ENCODE measurements at places on chromosomes 2 and 18.
A peak's percentile ranks its signal among the peaks of the same experiment; 100 is the strongest.

- DNase-seq, result no peak
Observed at GRCh38 chr2:108855194-108855593, 68.6 kb downstream of the CCDC138 start.

GRCh38 chr2:205858881-205859441 is 176.7 kb downstream of the NRP2 start:
- DNase-seq, result peak; percentile 23

DNA sequence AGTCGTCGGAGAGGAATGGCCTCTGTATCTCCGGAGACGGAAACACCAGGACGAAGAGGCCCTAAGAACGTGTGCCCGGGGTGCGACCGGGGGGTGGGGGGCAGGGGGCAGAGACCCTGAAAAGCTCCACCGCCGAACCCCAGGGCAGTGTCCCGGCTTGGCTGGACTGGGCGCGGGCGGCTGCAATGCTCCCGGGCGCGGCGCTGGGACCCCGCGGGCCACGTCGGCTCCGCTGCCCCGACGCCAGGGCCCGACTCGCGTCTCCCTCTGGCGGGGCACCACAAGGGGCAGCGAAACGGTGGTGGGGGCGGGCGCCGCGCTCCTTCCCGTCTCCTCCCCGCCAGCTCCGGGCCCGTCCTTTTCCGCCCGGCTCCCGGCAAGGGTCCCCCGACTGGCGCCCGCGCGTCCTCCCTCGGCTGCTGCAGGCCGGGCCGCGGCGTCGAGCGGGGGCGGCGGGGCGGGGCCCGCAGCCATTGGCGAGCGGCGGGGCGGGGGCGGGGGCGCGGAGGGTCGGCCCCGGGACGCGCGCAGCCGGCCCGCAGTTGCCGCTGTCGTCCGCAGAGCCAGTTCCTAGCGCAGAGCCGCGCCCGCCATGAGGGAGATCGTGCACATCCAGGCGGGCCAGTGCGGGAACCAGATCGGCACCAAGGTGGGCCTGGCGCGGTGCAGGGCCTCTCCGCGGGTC is at the start of gene TUBB6:
TSS of gene TUBB6 (plus strand) at position 541 of the 685 bp plus-strand sequence. CDS start at position 593, 52 bp downstream.
- no peak for DNase-seq

DNA sequence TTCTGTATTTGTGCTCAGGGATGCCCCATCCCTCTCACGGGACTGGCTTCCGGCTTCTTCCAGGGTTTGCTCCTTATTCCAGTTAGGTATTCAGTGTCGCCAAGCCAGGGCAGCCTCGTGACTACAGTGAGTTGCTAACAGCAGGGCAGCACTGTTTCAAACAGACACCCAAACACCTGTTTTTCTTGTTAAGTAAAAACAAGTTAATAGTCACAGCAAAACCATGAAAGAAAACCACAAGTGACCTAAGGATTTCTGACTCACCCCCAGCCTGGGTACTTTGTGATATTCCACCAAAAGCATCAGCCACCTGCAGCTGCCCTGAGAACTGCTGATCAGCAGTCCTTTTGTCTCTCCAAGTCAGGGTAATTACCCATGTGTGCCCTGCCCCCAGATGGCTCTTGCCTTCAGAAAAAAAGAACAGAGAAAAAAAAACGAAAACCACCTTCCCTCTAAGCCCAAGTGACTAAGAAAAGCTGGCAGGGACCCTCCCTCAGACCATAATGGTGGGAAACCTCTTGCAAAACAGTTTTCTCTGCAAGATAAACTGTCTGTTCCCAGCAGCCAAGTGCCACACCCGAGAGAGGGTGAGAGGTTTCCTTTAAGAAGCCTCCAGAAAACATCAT is 178.2 kb downstream of the ANAPC1 start:
- no peak for DNase-seq

DNA sequence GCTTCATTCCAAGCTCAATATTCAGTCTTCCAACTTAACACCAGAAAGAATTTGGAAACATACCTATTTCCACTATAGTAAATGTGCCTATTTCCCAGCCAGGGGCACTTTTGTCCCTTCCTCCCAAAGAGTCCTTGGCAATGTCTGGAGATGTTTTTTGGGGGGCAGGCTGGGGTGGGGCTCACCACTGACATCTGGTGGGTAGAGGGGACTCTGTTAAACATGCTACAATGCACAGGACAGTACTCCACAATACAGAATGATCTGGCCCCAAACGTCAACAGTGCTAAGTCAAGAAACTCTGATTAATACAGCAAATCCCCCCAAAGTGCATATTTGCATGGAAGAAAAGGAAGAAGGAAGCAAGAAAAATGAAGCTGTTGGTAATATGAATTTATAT is 61.7 kb downstream of the SMIM21 start:
- no peak for DNase-seq

GRCh38 chr2:117351396-117351795 is 463.1 kb upstream of the DDX18 start:
- DNase-seq, result no peak

DNA sequence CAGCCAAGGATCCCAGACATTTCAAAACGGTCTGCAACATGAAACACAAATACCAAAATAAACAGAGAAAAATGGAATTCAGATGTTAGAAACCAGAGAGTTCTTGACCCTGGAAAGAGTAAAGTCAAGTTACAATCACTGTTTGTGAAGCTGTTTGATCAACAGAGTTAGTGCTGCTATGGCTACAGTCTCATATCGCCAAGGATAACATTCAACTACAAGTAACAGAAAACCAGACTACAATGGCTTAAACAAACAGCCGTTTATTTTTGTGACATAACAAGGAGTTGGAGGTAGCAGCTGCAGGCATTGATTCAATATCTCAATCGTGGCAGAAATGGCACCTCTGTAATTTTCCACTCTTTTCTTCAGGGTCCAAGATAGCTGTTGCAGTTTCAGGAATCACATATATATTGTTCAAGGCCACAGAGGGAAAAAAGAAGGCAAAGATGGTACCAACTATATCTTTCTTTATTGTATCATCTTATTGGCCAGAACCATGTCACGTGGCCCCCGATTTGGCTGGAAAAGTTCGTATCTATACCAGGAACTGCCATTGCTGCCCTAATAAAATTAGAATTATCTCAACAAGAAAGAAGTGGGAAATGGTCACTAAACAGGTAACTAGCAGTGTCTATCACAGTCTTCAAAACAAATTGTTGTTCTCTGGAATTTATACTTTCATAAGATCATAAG is 17.7 kb upstream of the HNRNPLL start:
- DNase-seq, result no peak

DNA sequence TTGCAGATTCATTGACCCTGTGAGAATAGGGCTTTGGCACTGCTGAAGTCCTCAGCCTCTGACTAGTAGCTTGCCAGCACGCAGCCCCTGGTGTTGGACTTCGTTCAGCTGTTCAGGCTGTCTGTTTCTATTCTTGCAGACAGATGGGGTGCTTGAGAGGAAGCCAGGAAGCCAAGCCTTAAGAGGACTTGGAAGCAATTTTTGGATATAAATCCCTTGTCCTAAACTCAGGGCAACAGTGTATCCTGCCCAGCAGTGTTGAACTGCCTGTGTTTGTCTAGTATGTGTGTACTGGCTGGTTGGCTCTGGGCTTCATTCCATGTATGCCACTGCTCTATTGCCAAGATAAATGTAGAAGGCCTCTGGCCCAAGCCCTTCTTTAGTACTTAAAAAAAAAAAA is 108.6 kb downstream of the COMMD1 start:
- peak; percentile 98 for DNase-seq

DNA sequence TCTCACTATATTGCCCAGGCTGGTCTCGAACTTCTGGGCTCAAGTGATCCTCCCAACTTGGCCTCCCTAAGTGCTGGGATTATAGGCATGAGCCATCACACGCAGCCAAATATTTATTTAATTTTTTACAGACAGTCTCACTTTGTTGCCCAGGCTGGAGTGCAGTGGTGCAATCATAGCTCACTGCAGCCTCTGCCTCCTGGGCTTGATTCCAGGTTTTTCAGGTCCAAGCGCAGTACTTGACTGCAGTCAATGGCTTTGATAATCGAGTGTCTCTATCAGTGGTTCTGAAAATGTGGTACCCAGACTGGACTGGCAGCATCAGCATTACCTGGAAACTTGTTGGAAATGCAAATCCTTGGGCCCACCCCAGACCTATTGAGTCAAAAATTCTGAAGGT is 63.1 kb downstream of the PLB1 start:
- DNase-seq, result no peak

GRCh38 chr2:190197143-190197720 is 122.4 kb downstream of the HIBCH start:
- DNase-seq, result no peak

DNA sequence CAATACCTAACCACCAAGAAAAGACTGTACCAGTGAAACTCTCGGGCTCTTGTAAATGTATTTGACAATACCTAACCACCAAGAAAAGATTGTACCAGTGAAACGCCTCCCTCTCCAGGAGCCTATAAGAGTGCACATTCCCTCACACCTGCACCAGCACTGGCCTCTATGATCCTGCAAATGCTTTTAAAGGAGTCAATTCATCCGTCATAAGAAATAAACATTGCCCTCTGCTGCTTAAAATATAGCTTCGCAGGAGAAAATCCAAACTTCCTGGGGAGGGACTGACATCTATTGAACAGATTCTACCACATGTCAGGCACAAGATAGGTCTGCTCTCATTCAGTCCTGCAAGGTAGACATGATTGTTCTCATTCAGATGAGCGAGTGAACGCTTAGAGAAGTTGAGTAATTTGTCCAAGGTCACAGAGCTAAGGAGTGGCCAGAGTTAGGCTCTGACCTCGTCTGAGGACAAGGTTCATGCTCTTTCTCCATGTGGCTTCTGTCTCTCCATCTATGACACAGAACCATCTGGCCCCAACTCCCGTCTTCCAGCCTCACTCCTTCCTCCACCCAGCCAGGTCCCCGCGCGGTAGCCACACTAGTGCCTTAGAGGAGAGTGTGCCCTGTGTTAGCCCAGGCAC is 38.7 kb downstream of the MCFD2 start:
- DNase-seq, result peak; percentile 79

DNA sequence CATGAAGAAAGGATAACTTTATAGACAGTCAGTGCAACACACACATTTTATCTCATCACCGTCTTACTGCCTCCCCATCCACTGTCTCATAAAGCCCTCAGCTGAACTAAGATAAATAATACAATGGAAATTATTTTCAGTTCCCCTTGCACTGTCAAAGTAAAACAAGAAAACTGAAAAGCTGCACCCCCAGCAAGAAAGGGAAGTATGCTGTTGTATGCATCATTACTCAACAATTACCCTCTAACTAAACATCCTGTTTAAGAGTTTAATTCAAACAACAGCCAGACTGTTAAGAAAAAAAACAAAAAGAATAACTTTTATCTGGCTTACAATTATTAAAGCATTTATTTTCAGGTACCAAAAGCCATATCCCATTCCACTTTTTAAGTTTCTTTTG is 25.0 kb downstream of the MPPE1 start:
- no peak for DNase-seq

GRCh38 chr2:217791551-217791950 is 211.2 kb downstream of the TNS1 start:
- no peak for DNase-seq

DNA sequence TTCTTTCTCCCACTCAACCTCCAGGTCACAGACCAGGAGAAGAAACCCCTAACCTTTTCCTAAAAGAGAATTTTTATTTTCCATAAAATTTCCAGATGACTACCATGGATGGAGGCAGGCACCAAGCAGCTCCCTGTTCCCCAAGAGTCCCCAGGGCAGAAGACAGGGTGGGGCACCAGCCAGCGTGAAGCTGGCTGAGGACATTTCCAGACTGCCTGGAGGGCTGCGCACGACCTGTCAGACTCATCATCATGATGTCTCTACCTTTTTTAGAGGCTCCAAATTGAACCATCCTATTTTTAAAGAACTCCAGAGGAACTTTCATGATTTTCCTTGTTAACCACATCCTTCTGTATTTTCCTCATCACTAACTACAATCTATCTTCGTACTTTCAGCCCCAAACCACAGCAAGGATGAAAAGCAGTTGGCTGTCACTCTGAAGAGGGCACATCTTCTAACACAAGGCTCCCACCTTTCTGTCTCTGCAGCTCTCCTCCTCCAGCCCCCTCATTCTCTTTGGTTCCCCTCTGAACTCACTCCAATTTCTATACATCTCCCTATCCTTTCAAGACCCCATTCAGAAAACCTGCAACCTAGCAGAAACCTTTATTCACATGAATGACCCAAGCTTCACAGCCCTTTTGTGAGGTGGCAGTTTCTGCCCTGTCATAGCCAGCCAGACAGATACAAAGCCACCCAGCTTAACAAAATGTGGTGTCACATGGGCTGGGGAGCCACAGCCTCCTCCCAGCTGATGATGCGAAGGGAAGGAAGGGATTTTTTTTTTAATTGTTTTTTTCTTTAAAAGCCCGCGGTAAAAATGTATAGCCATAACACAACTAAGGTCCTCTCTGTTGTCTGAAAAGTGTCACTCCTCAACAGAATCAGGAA is 11.1 kb downstream of the AMMECR1L start:
- DNase-seq, result no peak

DNA sequence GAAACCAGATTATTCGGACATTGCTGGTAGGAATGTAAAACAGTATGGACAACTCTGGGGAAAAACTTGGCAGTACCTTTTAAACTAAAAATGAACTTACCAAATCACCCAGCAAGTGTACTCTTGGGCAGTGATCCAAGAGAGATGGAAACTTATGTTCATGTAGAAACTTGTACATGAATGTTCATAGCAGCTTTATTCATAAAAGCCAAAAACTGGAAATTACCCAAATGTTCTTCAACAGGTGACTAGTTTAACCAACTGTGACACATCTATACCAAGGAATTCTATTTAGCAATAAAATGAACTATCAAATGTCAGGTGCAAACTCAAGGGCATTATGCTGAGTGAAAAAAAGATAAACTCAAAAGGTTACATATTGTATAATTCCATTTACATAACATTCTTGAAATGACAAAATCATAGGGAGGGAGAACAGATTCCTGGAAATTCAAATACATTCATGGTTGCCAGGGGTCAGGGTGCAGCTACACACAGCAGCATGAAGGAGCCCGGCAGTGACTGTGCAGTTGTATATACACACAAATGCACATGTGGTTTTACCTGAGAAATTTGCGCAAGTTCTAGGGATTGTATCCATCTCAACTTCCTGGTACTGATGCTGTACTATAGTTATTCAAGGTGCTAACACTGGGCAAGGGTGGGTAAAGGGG is 3.5 kb upstream of the RNU4ATAC start:
- no peak for DNase-seq

GRCh38 chr18:2515908-2516625 is 55.2 kb downstream of the METTL4 start:
- DNase-seq, result no peak

DNA sequence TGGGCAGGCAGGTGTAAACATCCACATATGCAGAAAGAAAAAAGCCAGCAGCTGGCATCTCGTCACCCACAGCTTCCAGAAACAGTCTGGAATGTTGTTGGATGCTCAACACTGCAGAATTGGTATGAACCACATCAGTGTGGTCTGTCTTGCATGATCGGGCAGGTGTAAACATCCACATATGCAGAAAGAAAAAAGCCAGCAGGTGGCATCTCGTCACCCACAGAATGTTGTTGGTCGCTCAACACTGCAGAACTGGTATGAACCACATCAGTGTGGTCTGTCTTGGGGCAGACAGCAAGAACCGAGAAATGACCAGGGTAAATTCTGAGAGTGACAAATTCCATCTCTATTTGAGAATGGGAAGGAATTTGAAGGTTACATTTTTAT is 39.6 kb downstream of the DOCK10 start:
- no peak for DNase-seq
